ENCODE measurements at places on chromosomes 1 and 21.

DNA sequence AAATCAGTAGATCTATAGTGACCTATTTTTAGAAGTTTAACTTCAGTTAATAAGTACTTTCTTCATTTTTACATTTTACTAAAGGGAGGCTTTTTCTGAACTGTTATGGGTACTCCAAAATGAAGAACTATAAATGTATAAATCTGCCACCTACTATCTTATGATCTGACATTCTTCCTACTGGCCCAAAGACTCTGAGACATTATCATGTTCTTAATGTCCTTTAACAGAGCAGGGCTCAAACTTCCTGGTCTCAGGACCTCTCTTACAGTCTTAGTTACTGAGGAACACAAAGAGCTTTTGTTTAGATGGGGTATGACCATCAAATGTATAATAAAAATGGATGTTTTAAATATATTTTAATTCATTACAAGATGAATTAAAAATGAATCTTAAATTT lies 8.9 kb downstream of the TRIM33 start:
- peak; percentile 61 for DNase-seq

GRCh38 chr21:35974775-35975174 lies 85.6 kb downstream of the SETD4 start:
- DNase-seq, result peak; percentile 30

- DNase-seq, result no peak
These were observed 25.0 kb downstream of the VASH2 start for GRCh38 chr1:212975111-212975918.

DNA sequence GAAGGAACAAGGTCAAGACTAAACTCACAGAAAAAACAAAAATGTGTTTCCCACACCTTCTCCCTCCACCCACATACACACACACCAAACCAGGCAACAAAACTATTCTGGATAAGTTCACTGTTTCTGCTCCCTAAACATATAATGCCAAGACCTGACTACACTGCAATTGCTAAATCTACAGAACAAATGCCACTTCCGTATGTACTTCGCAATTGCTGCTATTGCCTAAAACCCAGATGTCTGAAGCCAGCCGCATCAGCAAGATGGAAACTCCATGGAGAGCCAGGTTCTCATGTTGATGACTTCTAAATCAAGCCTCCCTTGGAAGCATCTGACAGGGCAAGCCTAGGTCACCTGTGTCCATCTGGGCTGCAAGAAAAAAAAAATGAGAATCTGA lies 8.3 kb upstream of the AIM2 start:
- DNase-seq, result no peak

- peak; percentile 35 for DNase-seq
These were observed 4.1 kb downstream of the PPT1 start for GRCh38 chr1:40092706-40093639.

DNA sequence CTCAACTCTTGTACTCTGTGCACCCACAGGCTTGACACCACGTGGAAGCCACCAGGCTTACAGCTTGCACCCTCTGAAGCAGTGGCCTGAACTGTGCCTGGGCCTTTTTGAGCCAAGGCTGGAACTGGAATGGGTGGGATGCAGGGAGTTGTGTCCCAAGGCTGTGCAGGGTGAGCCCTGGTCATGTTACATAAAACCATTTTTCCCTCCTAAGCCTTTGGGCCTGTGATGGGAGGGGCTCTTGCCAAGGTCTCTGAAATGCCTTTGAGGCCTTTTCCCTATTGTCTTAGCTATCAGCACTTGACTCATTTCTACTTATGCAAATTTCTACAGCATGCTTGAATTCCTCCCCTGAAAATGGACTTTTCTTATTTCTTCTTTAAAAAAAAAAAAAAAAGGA lies 14.1 kb downstream of the VN1R5 start:
- DNase-seq, result no peak

DNA sequence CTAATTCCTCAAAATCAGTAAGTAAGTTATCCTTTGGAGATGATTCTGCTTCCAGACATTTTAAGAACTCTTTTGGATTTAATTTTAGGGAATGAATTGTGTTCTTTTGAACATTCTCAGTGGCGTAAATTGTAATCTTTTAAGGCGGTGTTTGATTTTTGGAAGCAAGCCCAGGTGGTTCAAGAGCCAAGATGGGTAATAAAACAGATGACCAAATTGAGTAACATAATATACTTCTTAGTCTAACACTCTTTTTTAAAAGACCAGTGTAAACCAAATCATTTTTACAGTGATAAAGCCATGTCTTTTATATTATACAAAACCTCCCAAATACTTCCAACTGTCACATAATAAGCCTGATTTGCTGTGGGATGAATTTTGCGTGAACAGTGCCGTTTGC lies 133.8 kb downstream of the LRRC40 start:
- no peak for DNase-seq

Data from foreskin melanocyte (primary cell).